Fibroblast of lung (primary cell): ENCODE measurements at places on chromosomes 1 and 21. TPM values are rescaled to one million over a fixed set of nuclear protein-coding genes. Genes with fewer than 3 reads are reported as not detected.

DNA sequence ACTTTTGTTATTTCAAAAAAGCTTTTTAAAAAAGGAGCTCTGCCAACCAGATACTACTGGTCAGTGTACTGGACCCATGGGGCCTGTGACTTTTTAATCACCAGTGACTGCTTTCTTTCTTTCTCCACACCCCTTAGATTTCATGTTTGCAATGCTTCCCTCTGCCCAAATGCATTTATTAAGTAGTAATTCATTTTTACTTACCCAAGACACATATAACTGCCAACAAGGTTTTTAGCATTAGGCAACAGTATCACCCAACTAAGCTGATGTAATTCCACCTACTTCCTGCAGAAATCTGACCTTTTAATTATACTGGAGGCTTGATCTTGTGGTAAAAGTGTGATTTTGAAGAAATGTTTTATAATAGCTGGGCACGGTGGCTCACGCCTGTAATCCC is 12.5 kb downstream of the MECR start:
- peak; percentile 31 for DNase-seq

Gene NKAIN1
- total RNA-seq = under 0.01 and 0.17 TPM in 2 replicates

GRCh38 chr21:35504277-35504676 is 455.2 kb upstream of the RUNX1 start:
- DNase-seq = peak; percentile 46

GRCh38 chr1:153324912-153325311 is 12.2 kb upstream of the PGLYRP3 start:
- DNase-seq = no peak

GRCh38 chr21:41432562-41433460 is 6.8 kb downstream of the MX1 start:
- DNase-seq = no peak

DNA sequence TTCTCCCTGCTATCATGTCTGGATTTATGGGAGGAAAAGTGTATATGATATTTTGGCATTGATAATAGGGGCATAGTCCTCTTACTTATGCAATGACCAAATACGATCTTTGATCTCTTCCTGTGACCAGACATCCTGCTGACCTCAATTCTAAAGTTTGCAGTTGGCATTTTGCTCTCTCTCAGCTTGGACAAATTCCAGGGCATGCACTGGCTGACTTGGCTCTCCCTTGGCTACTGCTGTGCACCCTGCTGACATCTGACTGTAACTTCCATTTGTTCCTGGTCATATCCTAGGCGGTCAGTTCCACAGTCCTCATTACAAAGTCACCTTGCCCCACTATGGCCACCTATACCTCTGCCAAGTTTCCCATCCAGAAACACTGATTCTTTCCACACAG is 380.7 kb upstream of the NR5A2 start:
- DNase-seq = no peak

- no peak for DNase-seq
These were observed 31.3 kb upstream of the ACTRT2 start for GRCh38 chr1:2989976-2990375.

Gene SRGAP2B
- total RNA-seq = 32.7 and 48.8 TPM in 2 replicates

- no peak for DNase-seq
These were observed 902.1 kb downstream of the LTN1 start for GRCh38 chr21:28090546-28090945.

Gene CDCA8
- 0.26 and 3.8 TPM in 2 replicates for total RNA-seq

DNA sequence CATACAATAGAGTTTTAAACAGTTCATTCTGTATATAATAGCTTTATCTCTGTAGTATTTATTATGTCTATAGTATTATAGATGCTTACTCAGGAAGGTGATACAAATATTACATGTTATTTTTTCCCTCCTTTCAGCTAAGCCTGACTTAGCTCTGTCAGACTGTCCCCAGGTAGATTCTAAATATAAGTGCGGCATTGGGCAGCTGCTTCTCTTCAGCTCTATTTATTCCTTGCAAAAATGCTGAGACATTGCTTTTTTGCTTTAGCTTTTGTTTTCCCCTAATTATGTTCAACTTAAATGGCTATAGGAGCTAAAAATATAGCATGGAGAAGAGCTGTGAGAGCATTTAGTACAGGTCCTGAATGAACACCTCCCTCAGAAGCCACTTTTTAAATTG is 203.2 kb upstream of the BEND5 start:
- no peak for DNase-seq

DNA sequence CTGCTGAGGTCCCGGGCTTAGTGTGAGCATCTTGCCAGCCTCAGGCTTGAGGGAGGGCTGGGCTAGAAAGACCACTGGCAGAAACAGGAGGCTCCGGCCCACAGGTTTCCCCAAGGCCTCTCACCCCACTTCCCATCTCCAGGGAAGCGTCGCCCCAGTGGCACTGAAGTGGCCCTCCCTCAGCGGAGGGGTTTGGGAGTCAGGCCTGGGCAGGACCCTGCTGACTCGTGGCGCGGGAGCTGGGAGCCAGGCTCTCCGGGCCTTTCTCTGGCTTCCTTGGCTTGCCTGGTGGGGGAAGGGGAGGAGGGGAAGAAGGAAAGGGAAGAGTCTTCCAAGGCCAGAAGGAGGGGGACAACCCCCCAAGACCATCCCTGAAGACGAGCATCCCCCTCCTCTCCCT is 7.2 kb upstream of the HTR6 start:
- no peak for DNase-seq

- DNase-seq = peak; percentile 85
These were observed 8.9 kb downstream of the DENND2D start for GRCh38 chr1:111191496-111191895.

DNA sequence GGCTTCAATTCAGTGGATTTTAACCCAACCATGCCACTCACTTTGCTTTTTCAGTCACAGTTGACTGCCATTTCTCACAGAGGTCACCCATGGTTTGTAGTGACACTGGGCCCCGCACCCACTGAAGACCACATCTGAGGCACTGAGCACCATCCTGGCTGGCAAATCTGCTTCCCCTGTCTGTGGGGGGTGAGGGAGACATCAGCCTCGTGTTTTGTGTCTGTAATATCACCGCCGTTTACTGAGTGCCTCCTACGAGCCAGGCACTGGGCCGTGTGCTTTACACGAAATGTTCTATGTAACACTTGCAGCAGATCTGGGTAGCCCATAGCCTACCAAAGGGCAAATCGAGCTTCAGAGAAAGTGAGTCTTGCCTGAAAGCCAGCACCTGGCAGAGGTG is 161.8 kb downstream of the PGBD5 start:
- no peak for DNase-seq

Gene MPL
- total RNA-seq = not detected in 2 replicates

- DNase-seq = no peak
These were observed 48.7 kb downstream of the RAP1GAP start for GRCh38 chr1:21620496-21620895.

DNA sequence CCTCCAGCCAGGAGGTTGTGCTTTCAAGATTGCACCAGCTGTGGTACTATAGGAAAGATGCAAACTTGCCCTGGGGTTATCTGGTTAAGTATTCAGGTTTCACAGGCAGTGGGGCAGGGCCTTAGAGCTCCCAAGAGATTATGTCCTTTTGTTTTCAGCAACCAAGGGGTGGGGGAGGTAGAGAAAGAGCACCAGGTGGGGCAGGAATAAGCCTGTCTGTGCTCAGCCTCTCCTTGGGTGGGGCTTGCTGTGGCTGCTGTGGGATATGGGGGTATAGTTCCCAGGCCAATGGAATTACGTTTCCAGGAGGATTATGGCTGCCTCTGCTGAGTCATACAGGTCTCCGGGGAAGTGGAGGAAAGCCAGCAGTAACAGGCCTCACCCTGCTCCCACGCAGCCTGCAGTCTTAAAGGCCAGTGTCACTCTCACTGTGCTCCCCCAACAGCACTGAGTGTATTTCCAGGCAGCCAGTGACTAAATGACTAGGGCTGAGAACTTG is 508.6 kb downstream of the RWDD3 start:
- DNase-seq = peak; percentile 88

DNA sequence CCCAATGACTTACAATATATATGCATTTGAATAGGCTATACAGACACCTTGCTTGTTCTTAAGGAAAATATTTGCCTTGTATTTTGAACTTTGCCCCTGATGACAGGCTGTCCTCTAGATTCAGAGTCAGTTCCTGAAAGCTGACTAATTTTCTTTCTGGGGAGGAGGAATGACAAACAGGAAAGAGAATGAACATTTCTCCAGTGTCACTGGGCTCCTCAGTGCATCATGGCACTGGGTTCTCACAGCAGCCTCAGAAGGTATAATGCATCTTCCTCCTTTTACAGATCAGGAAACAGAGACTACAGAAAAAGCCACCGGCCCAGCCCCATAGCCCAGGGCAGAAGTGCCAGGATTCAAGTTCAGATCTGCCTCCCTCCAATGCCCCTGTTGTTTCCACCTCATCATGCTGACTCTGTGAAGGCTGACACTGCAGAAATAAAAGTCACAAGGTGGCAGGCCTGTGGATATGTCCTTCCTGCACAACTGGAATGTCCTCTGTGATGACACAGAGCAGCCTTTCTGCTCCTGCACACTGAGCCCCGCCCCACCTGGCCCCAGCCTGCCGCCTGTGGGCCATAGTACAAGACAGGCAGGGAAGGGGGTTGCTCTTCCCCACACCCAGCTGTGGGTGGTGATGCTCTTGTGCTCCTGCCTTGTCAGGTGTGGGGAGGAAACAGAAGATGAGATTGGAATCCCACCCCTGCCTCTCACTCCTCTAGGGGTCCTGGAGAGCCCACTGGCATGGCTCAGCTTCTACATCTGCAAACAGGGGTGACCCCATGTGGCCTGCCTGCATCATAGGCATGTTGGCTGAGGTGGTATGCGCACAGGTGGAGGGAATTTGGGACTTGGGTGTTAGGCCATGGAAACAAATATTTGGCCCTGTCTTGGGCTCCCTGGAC is 6.4 kb downstream of the TTC22 start:
- DNase-seq = no peak

GRCh38 chr1:88523854-88524528 is 160.1 kb upstream of the PKN2 start:
- no peak for DNase-seq

Gene PGLYRP3
- total RNA-seq = not detected in 2 replicates

Gene TBX15
- 0.26 and 0.99 TPM in 2 replicates for total RNA-seq

Gene PRPF38B
- 11.6 and 17.8 TPM in 2 replicates for total RNA-seq

Gene PADI3
- total RNA-seq = not detected in 2 replicates

- peak; percentile 59 for DNase-seq
These were observed 5.3 kb upstream of the P3R3URF start for GRCh38 chr1:46181343-46182260.

Gene TMEM125
- not detected in 2 replicates for total RNA-seq

GRCh38 chr1:27469334-27469733 is 20.6 kb downstream of the WASF2 start:
- DNase-seq = no peak

- no peak for DNase-seq
These were observed 390.2 kb upstream of the POU3F1 start for GRCh38 chr1:38436749-38437148.

DNA sequence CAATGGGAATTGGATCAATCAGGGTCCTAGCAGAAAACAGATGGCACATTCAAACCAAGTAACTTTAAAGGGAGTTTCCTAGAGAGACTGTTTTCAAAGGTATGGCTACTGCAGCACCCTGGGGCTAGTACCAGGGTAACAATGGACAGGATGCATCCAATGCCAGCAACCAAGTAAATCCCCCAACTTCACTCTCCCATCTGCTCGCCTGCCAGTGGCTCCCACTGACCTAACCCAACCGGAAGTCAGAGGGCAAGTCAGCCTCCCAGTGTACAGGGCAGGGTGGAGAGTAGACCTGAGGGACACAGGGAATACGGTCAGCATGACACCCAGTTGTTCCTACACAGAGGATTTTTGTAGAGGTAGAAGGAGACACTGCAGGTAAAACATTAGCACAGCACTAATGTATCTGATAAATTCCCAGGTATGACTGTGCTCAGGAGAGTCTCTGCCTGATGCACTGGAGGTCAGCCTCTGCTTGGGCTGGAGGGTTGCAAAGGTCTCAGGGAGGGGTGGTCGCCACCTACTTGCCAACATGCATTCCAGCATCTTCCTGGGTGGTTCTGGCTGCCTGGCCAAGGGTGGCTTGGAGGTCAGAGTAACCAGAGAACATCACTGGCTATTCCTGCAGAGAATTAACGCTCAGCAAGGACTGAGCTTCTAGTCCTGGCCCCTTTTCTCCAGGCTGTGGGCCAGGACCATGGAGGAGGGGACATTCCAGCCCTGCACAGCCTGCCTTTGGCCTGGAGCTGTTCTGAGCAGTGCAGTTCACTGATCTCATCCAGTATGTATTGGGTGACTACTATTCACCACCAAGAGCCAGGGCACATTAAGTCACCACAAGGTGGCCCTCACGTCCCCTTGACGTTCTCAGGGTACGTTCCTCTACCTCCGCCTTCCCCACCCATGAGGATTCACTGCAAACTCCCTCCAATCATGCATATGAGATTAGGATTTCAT is 5.1 kb upstream of the GJA4 start:
- peak; percentile 19 for DNase-seq

Gene RBM11
- under 0.01 and 0.17 TPM in 2 replicates for total RNA-seq

DNA sequence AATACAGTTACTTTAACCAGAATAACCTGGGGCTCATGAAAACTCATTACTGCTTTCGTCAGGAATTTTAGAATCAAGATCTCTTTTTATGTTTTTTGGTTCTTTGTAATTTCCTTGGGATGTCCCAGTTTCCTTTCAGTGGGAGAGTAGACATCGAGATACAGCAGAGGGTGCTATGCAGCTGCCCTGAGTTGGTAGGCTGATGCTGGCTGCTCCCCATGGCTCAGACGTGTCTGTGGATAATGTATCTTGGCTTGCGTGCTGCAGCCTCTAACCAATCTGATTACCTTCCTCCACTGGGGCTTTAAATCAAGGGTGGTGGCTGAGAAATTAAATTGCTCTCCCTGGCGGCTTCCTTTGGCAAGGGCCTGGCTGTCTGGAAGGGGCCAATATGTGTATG is 253.7 kb downstream of the CACNA1E start:
- DNase-seq = no peak

DNA sequence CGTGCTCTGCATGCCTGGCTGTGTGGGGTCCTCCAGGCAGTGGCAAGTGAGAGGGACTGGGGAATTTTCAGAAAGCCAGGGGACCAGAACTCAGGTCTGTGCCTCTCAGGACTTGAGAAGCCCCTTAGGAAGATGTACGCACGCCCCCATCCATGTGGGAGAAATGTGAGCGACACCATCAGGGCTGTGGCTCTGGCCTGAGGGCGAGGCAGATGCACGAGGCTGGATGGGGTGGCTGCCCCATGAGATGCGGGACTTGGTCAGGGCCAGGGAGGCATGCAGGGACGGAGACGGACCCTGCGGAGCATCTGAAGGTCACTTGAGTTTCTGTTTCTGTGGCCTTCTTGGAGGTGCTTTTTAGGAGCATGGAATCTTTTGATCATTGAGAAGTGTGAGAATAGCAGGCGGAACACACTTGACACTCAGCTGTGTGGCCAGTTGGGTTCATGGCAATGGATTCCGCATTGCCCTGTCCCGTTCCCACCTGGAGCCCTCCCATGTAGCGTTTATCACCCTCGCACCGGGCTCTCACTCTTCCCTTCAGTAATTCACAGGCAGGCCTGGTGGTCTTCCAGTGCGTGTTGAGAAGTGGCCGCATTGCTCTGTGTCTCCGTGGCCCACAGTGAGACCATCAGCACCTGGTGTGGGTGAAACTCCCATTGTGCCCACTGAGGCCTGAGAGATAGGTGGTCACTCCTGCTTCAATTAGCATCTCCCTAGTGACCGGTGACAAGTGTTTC is 30.7 kb upstream of the ACTRT2 start:
- DNase-seq = no peak

Gene HES2
- total RNA-seq = 0.26 and 0.50 TPM in 2 replicates
